NCI-H2029 (cell line): ENCODE measurements at places on chromosomes 4 and X.

DNA sequence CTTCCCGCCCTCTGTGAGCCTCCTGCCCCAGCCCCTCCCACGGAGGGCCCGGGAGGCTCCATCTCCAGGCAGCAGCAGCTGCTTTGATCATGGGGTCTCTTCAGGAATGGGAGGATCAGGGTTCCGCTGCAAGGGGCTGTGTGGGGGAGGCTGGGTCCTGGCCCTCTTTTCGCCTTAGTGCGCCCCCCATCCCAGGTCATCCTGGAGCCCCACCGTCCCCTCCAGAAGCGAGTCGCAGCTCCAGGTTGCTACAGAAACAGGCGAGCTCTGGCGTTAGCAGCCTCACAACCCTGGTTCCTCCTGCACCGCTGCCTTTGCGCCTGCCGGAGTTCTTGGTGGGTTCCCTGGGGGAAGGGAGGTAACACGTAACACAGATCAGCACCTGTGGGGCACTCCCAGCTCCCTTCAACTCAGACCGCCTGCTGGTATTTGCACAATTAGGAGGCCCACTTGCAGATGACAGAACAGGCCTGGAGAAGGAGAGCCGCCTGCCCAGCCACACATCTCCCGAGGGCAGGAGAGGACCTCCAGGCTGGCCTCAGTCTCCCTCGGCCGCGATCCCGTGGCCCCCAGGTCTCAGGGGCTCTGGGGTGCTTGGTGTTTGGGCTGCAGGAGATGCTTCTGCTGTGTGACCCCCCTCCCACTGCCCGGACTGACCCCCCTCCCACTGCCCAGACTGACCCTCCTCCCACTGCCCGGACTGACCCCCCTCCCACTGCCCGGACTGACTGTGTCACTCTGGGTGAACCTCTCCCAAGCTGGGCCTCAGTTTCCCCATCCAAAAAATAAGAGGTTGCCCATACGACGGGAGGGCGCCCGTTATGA is 64.2 kb upstream of the ADRA2C start:
- no peak for DNase-seq

GRCh38 chr4:125681240-125681639 is 366.5 kb downstream of the FAT4 start:
- DNase-seq: no peak

- DNase-seq: no peak
These were observed 54.9 kb downstream of the STX18 start for GRCh38 chr4:4486969-4487368.

DNA sequence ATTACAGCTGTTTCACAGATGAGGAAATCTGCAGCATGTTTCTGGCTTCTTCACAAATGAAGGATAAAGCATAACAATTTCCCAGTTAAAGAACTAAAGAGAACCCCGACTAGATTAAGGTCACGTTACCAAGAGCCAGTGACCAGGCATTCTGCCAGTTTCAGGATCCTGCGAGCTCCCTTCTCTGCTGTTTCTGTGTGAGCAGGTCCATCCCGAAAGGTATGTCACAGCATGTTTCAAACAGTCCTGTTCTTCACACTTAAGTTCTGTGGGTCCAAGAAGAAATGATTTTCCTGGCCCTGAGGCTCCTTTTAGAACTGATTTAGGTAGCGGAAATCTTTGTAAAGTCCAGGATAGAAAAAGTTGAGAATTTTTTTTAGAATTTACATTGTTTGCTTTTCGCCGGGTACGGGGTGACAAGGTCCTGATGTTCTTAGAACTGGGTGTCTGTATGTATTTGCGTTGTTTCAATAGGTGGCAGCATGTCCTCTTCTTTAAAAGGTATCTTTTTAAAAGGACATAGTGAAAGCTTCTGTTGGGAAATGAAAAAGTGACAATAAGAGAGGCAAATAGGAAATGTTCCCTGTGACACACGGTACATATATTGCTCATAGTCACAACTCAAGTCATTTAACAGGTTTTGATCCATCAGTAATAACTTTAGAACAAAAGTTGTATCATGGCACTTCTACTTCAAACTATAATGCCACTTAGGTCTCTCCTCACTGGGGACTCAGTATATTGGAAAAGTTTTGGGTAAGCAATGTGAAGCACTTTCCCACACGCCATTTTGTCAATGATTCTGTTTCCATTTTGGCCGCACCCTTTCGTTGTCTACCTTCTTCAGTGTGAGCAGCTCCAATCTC is 18.4 kb downstream of the IL21 start:
- DNase-seq: no peak

- DNase-seq: no peak
These were observed 17.9 kb upstream of the EXOSC9 start for GRCh38 chr4:121783210-121783609.

GRCh38 chr4:180106122-180106521 is 2137.1 kb upstream of the TENM3 start:
- no peak for DNase-seq

DNA sequence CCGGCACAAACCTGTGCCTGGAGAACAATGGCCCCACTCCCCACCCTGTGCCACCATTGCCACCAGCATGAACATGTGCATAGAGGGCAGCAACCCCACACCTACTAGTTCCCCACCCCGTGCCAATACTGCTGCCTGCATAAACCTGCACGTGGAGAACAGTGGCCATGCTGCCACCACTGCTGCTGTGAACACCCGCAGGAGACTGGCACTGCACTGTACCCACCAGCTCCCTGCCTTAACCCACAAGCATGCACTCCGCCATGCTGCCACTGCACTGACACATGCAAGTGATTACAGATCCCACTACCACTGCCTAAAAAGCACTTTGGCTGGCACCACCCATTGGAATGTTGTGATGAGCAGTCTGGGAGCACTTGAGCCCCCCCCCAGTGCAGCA is 77.3 kb downstream of the NAA11 start:
- DNase-seq: no peak

- DNase-seq: no peak
These were observed 353.4 kb upstream of the TACR3 start for GRCh38 chr4:104073229-104073628.

DNA sequence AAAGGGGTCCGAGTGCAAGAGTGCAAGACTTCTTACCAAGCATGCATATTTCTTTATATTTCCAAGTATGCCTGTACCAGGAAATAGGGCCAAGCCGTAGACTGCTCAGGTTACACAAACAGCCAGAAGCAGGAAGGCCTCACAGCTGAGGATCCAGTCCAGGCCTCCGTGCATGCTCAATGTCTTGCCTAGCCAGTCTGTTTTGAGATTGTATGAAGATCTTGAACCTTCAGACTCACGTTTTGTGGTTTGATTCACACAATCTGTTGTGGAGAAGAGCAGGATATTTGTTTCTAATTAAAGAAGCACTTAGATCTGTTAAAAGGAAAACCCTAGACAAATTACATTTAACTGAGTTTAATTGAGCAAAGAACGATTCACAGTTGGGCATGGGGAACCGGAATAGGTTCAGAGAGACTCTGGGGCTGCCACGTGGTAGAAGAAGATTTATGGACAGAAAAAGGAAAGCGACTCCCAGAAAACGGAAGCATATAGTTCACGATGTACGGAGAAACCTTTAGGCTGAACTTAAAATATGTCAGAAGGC is 1.2 kb downstream of the MGST2 start:
- peak; percentile 72 for DNase-seq

GRCh38 chrX:17038681-17039161 is 92.3 kb downstream of the REPS2 start:
- DNase-seq: no peak

GRCh38 chr4:26864899-26865298 is 4.3 kb downstream of the STIM2 start:
- DNase-seq: no peak

DNA sequence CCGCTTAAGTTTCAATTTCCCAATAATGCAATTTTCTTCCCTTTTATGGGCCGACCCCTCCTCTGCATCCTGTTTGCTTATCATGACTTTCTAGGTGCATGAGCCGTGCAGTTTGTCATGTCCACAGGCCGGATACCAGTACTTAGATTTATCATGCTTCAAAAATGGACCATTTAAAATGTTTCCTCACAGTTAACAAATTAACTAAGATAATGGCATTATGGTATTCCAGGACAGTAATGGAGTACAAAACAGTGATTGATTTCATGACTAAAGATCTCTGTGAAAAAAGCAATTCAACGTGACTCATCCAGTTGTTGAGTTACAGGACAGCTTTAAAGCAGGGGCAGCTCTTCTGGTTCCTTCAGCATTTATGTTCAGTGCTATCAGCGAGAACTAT is 23.0 kb downstream of the SNX25 start:
- DNase-seq: no peak

- no peak for DNase-seq
These were observed 51.2 kb downstream of the SMARCA1 start for GRCh38 chrX:129472116-129472515.

- DNase-seq: no peak
These were observed 10.1 kb downstream of the PDLIM3 start for GRCh38 chr4:185524888-185525863.

DNA sequence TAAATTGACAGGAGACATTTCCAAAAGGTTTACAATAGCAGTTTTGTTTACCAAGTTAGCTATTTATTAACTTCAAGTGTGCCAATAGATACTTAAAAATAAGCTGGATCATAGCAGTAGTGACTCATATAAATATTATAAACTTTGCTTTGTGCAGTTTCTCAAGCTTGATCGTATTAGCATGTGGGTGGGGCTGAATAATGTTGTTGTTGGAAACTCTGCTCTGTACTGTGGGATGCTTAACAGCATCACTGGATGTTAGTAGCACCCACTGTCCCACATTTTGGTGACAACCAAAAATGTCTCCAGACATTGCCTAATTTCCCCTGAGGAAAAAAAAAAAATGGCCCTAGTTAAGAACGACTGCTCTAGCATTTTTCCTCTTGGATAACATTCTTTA is 855.2 kb upstream of the ADGRL3 start:
- no peak for DNase-seq

GRCh38 chr4:80124246-80125211 is 51.5 kb upstream of the ANTXR2 start:
- DNase-seq: no peak

DNA sequence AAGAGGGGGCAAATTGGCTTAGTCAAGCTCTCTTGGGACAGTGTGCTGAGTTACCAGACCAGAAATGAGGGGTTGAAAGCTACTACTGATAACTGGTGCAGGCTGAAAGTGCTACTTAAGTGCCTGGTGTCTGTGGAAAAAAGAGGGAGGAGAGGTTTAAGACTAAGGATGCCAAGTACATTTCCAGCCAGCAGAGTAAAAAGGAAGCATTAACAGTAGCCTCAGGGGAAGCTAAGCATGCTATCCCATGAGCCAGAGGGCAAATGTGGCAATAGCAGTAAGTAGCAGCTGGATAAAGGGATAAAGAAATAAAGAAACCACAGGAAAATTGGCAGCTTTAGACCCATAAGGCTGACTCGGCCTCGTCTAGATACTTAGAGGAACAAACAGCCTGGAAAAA is 196.3 kb upstream of the MAB21L2 start:
- DNase-seq: peak; percentile 43

GRCh38 chr4:83931659-83932438 is 395.9 kb downstream of the GPAT3 start:
- DNase-seq: no peak

- DNase-seq: no peak
These were observed 72.5 kb downstream of the CNGA2 start for GRCh38 chrX:151806967-151807540.

DNA sequence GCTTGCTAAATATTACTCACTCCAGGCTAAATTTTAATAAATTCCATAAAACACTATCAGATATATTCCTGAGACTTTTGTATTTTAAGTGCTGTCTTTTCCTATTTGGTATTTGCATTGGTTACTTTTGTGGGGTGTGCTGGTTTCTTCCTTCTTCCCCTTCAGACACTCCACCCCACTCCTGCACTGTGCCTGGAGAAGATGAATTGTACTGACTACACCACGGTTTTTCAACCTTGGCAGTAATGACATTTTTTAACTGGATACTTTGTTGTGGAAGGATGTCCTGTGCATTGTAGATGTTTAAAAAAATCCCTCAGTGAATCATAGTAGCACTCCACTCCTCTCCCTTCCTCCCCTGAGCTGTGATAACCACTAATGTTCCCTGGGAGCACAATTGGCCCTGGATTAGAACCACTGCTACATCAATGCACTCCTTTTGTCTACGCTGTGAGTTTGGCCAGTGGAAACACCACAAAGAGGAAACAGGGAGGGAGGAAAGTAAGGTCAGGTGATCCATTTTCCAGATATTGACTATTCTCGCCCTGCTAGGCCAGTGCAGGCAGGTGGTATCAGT is 36.3 kb downstream of the SNCA start:
- no peak for DNase-seq

DNA sequence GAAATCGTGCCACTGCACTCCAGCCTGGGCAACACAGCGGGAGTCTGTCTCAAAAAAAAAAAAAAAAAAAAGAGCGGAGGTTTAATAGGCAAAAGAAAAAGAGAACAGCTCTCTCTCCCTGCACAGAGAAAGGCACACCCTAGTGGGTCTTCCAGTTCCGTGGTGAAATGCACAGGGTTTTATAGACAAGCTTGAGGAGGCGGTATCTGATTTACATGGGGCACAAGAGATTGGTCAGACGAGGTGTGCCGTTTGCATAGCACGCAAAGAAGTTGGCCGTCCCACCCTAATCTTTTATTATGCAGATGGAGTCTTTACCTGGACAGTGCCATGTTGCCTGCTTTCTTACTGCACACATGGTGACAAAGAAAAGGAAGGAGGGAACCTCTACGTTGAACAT is 33.5 kb upstream of the REST start:
- DNase-seq: no peak

DNA sequence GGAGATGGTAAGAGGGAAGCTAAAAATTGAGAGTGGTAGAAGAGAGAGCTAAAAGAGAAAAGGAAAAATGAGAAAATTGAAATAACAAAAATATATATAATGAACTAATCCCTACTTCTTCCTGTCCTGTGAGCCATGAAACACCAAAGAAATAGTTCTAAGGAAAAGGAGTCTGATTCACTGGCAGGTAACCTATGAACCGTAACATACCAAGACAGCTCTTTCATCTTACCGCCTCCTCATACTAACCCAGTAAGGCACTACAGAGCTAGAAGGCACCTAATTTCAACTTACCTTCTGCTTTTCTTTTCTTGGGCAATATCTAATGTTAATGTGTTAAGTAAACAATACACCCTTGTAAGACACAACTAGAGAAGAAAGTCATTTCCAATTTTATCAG is 297.7 kb upstream of the DIAPH2 start:
- no peak for DNase-seq

GRCh38 chrX:23813808-23814207 is 30.8 kb downstream of the SAT1 start:
- DNase-seq: no peak

DNA sequence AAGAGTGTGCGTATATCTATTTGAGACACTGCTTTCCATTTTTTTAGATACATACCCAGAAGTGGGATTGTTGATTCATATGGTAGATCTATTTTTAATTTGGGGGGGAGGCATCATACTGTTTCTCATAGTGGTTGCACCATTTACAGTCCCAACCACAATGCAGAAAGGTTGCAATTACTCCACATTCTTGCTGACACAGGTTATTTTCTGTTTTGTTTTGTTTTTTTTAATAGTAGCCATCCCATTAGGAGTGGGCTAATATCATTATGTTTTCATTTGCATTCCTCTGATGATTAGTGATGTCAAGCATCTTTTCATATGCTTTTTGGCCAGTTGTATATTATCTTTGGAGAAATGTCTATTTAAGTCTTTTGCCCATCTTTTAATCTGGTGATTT is 15.1 kb upstream of the LHFPL1 start:
- no peak for DNase-seq
